Amniotic stem cell (primary cell): ENCODE measurements at places on chromosomes 2 and 18.

GRCh38 chr2:65969161-65969560 lies 465.8 kb upstream of the MEIS1 start:
- DNase-seq: no peak

GRCh38 chr18:75483662-75484061 lies 56.2 kb upstream of the SMIM21 start:
- no peak for DNase-seq

DNA sequence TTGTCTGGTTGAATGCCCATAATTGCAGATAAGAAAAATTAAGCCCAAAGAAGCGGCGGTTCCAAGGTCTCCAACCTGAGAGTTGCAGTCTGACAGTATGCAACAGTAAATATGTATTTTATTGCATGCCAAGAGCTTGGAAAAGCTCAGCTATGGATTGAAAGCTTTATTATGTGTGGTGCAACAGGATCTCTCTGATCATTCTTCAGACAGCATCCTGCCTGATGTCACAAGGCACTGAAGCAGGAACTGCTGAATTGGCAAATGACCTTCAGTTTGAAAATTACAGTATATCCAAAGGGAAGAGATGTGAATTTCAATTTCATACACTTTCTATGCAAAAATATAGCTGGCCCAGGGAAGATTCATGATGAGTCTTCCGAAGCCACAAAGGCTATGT lies 42.5 kb downstream of the DOCK10 start:
- DNase-seq: no peak

DNA sequence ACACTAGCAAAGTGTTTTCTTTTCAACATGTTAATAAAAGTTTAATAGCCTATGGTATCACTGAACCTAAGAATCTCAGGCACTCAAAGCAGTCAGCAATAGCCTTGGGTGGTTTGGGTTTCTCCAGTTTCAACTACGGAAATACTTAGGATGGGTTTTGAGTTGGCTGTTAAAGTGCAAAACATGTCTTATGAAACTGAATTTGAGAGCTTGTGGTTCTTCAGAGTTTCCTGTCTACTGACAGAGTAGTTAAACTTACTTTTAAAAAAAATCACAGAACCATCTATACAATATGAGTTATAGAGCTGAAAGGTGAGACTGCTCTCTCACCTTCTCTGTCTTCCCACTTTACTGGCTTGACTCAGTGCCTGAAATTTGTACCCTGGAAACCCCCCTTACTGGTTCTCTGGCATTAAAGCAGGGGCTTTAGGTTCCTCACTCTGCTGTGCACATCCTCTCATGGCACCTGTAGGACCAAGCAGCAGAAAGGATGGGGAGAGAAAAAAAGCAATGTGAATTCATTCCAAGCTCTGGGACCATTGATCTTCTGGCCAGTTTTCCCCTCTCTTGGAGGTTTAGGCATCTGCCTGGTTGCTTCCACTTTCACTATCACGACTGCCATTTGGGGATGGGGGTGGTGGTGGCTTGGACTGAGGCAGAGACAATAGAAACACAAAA lies 18.1 kb downstream of the CCDC141 start:
- DNase-seq: peak; percentile 59

DNA sequence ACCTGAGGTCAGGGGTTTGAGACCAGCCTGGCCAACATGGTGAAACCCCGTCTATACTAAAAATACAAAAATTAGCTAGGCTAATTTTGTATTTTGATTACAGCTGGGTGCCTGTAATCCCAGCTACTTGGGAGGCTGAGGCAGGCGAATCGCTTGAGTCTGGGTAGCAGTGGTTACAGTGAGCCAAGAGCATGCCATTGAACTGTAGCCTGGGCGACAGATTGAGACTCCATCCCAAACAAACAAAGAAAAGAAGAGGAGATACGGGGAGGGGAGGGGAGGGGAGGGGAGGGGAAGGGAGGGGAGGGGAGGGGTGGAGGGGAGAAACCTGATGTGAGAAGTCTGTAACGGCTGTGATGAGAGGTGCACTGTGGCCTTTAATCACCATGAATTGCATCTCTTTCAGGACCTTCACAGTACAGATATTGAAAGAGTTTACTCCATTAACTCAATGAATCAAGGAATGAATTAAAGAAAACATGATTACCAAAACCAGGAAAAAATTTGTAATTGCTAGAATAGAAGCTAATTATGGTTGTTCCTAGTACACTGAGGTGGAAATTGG lies 135.3 kb downstream of the CALCRL start:
- no peak for DNase-seq
